ENCODE measurements at places on chromosomes 1 and 21.
A peak's percentile ranks its signal among the peaks of the same experiment; 100 is the strongest.

GRCh38 chr1:200979574-200980451, 43.7 kb downstream of the KIF21B start:
- DNase-seq, result peak; percentile 50

GRCh38 chr1:46613661-46614603, 2.7 kb downstream of the MOB3C start:
- peak; percentile 10 for DNase-seq

GRCh38 chr1:233489411-233489810, 124.5 kb upstream of the KCNK1 start:
- DNase-seq, result no peak

- DNase-seq, result no peak
These were observed 383.5 kb downstream of the KCNH1 start for GRCh38 chr1:210750468-210750867.

GRCh38 chr1:211639475-211640300, 35.7 kb downstream of the NEK2 start:
- no peak for DNase-seq

DNA sequence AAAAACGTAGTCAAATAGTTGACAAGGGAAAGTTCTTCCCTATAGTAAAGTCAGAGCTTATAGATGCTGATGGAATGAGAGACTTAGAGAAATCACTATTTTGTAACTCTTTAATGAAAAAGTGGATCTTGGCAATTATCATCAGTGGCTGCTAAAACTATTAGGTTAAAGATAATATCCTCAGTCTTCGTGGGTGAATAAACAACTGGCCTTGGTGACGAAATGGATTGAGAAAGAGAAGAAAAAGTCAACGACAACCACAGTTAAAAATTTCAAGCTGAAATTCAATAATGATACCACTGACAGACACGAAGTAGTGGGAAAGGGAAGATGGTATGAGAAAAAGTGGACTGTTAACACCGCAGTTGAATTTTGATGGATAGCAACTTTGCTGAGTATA, 90.0 kb upstream of the GNG4 start:
- no peak for DNase-seq

- no peak for DNase-seq
These were observed 290.9 kb downstream of the LRRIQ3 start for GRCh38 chr1:73907051-73907450.

DNA sequence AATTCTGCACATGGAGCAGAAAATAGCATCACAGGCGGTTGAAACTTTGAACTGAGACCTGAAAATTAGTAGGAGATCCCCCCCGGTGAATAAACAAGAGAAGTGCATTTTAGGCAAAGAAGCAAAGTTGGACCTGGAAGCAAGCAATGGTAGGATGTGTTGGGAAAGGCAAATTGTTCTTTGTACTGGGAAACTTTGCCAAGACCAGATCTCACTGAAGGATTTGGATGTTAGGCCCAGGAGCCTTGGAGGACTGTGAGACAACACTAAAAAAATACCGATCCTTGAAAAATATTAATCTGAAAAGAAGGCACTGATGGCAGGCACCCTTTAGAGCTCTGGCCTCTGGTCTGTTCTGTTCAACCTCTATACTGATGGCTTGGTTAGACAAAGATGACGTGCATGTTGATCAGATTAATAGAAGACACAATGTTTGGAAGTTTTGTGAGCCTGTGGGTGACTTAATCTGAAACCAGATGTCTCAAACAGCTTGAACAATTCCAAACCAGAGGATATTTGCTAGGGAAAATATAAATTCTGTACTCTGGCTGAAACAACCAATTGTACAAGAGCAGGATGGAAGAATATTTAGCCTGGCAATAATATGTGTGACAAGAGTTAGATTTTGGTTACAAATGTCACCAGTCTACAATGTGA, 108.4 kb downstream of the ROR1 start:
- no peak for DNase-seq

DNA sequence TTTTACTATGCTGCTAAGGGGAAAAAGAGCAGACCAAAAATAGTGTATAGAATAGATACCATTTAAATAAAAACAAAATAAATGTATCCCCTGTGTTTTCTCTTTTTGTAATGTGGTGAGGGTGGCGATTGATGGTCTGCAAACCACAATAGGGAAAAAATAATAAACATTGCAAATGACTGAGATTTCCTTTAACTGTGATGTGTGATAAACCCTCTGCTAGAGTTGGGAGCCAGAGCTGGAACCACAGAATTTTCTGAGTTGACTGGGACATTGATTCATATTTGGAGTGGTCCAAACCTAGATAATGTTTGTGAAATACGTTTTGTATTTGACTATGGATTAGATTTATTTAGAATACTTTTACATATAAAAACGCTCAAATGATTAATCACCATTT, 70.6 kb upstream of the PTGFR start:
- no peak for DNase-seq

GRCh38 chr1:17689011-17689410, 66.1 kb upstream of the ACTL8 start:
- DNase-seq, result no peak

Measured in T follicular helper cell (primary cell).